ENCODE measurements at places on chromosomes 11 and 22. TPM values are rescaled to one million over a fixed set of nuclear protein-coding genes. Genes with fewer than 3 reads are reported as not detected.

Gene PTPN5
- polyA plus RNA-seq, result not detected

Gene PHLDA2
- not detected for polyA plus RNA-seq

Gene SLCO2B1
- polyA plus RNA-seq, result 0.58 TPM

Gene VSIG10L2
- polyA plus RNA-seq, result 0.04 TPM

Gene DUSP8
- not detected for polyA plus RNA-seq

Gene APIP
- polyA plus RNA-seq, result 52.6 TPM

Gene EHF
- not detected for polyA plus RNA-seq
